ENCODE measurements at places on chromosomes 13 and 19.

DNA sequence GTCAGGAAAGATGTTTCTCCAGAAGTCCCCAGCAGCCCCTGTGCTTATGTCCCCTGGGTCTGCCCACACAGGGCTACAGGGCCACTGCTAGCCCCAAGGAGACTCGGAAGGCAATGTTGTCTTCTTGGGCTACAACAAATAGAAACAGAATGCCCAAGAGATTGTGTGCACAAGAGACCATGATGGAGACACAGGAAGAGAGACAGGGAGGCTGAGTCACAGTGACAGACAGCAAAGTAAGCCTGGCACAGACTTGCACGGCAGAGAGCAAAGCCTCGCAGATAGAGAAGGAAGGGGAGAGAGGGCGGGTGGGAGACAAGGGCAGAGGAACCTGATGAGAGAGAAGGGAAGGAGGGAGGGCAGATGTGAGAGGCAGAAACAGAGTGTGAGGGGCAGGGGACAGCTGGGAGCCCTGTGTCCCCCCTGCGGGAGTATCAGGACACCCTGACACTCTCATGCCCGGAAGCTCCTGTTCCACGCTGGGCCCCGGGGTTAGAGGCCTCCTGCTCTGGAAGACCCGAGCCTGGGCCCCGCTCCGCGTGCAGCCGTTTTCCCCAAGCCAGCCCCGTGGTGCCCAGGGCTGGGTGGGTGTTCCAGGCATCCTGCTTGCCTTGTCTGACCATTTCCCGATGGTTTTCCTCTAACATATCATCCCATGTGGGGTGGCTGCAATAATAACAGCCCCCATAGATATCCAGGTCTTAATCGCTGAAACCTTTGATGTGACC, 2.7 kb upstream of the PLA2G4C start:
- no peak for DNase-seq

GRCh38 chr13:49113526-49114286, 106.4 kb upstream of the MLNR start:
- no peak for DNase-seq

- DNase-seq: no peak
These were observed 1.8 kb upstream of the NCCRP1 start for GRCh38 chr19:39194832-39195542.

DNA sequence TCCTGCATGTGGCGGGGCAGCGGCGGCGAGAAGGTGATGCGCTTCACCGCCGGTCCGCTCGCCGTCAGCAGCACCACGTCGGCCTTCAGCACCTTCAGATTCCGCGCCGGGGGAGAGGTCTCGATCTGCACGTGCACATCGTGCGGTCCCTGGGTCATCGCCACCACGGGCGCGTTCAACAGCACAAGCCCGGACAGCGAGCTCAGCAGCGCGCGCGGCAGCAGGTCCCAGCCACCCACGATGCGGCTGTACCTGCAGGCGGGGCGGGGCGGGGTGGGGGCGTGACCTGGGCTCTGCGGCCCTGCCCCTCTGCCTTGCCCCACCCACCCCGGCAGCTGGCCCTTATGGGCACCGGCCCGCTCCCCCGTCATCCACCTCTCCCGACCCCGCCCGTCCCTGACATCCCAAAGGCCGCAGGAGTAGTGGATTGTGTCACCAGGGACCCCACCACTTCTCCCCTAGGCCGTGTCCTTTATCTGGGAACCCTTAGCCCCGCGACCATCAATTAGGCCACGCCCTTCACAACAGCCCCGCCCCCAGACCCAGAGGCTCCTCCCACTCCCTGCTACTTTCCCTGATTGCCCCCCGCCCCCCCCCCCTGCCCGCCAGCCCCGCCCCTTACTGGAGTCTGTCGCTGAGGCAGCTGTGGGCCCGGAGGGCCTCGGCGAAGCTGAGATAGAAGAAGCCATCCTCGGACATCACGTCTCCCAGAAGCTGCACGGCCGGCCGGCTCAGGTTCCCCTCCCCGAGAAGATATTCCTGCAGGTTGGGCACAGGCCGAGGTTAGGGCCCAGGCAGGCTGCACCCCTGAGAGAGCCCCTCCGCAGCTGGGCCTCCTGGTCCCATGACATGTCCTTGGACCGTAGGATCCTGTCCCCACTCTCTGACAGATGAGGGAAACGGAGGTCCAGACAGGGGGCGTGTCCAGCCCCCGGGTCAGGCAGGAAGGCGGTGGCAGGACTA, 6.1 kb downstream of the IL4I1 start:
- peak; percentile 44 for DNase-seq

DNA sequence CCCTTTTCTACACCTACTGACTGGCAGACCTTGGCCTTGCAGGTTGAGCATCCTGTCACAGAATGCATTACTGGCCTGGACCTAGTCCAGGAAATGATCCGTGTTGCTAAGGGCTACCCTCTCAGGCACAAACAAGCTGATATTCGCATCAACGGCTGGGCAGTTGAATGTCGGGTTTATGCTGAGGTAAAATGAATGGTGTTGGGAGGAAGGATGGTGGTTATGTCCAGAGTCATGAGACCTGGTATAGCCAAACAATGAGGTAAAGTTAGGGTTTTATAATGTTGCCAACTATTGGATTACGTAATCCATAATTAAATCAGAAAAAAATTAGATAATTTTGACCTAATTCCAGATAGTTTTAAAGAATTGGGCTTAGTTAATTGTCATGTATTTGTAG, 212.5 kb downstream of the PCCA start:
- DNase-seq: peak; percentile 82

- peak; percentile 7 for DNase-seq
These were observed 51.7 kb downstream of the ZNF91 start for GRCh38 chr19:23343434-23344010.

Data from SHP77 (cell line).